Mammary microvascular endothelial cell (primary cell): ENCODE measurements at places on chromosomes 5 and 9. TPM values are rescaled to one million over a fixed set of nuclear protein-coding genes. Genes with fewer than 3 reads are reported as not detected.

The PCDHGB6 gene
- total RNA-seq = 0.73 and 1.2 TPM in 2 replicates

The COL23A1 gene
- total RNA-seq = not detected in 2 replicates

The MFAP3 gene
- total RNA-seq = 46.0 and 51.2 TPM in 2 replicates

The WDR38 gene
- total RNA-seq = 0.15 TPM in 1 of 2 replicates, not detected in the other

The MAMDC2 gene
- total RNA-seq = 4.0 and 4.9 TPM in 2 replicates

The OMD gene
- not detected in 2 replicates for total RNA-seq

The CAMK2A gene
- not detected in 2 replicates for total RNA-seq
